HT1080 (cell line): ENCODE measurements at places on chromosomes 16 and 17.

GRCh38 chr16:52379551-52379950 lies 167.4 kb downstream of the TOX3 start:
- DNase-seq = no peak

- no peak for DNase-seq
Measured at GRCh38 chr17:66830451-66830850, 4.5 kb upstream of the CACNG5 start.

DNA sequence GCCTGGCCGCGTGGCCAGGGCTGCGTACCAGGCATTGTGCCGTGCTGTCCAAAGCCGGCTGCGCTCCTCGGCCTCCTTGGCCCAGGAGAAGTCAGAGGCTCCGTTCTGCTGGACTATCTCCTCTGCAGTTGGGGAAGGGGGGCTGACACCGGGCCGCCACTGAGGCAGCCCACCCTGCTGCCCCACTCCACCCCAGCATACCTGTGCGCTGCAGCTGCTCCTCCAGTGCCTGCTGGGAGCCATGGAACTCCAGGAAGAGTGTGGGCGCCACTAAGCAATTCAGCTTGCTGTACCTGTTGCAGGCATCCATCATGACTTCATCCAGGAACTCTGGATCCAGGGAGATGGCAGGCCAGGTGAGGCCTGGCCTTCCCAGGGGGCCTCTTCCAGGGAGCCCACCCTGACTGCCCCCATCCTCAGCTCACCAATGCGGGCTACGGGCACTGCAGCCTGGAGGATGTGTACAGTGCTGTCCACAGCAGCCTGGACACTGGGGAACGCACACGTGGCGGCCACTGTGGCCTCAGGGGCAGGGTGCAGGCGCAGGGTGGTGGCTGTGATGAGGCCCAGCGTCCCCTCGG lies 2.9 kb downstream of the LDHD start:
- DNase-seq = no peak

GRCh38 chr17:78539781-78540180 lies 37.4 kb downstream of the DNAH17 start:
- DNase-seq = no peak

DNA sequence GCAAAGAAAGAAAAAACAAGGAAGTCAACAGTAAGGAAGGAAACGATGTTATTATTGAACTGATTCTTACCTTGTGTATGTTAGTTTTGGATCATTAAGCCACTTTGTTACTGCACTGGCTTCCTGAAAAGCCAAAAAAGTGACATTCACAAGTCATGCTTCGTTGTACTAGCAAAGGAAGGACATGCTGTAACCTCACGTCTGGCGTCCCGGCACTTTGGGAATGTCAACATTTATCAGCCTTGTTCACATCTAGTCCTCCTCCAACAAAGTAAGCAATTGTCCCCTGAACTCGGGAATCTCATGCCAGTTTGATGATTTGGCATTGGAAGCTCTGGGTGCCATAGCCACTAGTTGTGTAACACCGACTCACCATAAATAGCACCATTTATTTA lies 731 bp upstream of the MKS1 start:
- DNase-seq = peak; percentile 35

- DNase-seq = no peak
Measured at GRCh38 chr16:9176547-9177418, 85.3 kb downstream of the HAPSTR1 start.

DNA sequence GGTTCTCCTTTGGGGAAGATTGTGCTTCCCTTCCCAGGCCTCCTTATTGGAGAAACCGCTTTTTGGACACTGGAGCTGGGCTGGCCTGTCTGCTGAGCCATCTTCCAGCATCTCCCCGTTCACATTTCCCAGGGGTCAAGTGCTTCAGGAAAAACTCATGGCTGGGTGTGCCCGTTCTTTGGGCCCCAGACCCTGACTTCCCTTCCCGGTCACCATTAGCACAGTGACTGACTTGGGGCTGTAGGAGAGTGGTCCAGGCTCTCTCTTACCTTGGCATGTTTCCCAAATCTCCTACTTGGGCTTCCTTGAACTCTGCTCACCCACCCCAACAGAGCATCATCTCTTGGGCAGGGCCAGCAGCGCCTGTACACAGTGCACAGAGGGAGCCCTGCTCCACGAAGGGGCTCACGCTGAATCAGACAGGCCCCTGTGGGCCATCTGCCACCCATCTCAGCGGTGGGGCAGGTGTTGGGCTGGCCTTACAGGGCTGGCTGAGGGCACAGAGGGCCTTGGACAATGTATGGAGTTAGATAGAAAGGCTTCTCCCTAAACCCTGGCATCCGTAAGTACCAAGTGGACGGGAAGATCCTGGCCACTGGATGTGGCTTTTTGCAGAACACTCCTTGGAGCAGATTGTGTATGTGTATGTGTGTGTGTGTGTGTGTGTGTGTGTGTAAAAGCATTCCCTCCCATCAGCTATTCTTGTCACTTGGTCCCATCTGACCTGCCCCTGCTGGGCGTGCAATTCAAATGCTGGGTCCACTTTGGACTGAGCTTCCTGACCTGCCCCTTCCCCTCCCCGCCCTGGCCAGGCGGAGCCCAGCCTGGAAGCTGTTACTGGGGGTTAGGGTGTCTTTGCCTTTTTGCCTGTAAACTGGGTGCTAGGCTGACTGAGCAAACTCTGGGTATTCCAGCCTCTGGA lies 24.9 kb upstream of the CDC42EP4 start:
- DNase-seq = no peak

DNA sequence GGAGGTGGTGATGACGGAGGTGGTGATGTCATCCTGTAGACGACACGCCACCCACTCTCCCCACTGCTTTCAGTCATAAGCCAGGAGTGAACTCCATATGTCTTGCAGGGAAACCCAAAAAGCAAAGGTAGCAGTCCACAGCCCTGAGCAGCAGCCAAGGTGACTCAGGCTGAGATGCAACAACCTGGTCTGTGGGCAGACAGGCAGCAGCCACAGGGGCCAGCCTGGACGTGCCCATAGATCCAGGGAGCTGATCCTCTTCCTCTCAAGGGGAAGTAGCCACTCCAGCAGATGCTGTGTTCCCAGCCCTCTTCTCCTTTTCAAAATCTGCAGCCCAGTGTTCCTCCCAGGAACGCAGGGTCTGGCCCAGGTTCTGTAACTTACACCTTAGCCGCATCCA lies 17.3 kb upstream of the CIITA start:
- no peak for DNase-seq

GRCh38 chr16:24539850-24540601 lies 660 bp downstream of the RBBP6 start:
- peak; percentile 16 for DNase-seq

DNA sequence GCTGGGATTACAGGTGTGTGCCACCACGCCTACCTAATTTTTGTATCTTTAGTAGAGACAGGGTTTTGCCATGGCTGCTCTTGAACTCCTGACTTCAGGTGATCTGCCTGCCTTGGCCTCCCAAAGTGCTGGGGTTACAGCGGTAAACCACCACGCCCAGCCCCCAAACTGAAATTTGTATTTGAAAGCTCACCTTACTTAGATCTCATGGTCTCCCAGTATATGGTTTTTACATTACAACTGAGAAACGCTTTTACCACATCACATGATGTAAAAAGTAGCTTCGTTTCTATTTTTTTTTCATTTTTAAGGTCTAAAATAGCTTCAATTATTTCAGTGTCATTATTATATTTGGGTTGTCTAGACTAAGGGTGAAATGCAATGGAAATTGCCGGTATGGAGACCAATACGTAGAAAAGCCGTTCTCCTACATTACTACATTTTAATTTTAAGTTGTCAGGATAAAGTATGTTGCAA lies 93.3 kb downstream of the BCAS3 start:
- no peak for DNase-seq

- no peak for DNase-seq
Measured at GRCh38 chr17:49994085-49995054, 654 bp downstream of the DLX3 start.

GRCh38 chr16:12682432-12683165 lies 121.1 kb downstream of the CPPED1 start:
- no peak for DNase-seq

- peak; percentile 41 for DNase-seq
Measured at GRCh38 chr17:4833941-4834680, 971 bp downstream of the MINK1 start.

- peak; percentile 63 for DNase-seq
Measured at GRCh38 chr17:35865412-35866340, 3.0 kb downstream of the HEATR9 start.

DNA sequence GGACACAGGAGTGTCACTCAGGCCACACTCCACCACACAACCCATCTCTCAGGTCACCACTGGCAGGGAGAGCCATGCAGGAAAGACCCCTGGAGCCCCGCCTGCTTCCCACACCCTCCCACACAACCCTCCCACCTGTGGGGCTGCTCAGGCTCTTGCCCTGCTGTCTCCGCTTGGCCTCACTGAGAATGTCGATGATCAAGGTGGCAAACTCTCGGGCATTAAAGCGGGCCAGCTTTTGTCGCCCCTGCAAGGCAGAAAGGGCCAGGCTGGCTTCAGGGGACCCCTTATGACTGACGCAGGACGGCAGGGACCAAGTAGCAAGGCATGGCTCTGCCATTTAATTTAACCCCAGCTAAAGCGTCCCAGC lies 8.5 kb downstream of the TP53I13 start:
- no peak for DNase-seq

DNA sequence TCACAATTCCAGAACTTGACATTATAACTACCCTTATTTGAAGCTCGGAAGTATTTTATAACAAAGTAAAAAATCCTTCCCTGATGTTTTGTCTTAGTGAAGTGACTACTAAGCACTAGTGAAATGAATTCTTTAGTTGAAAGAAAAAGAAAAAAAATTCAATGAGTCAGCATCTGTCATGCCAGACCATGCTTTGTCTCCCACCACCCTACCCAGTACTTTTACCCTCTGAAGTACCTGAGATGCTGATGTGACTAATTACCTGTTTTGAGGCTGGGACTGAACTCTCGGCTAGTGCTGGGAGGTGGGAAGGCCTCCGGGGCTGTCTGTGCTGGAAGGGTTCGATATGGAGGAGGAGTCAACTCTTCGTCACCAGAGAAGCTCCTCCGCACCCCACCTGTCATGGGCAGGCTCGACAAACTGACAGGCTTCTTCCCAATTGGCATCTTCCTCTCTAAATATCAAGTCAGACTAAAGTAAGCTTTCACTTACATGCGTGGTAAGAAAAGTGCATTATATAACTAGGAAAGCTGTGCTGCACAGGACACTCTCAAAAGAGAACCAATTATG lies 19.6 kb downstream of the NME2 start:
- no peak for DNase-seq

DNA sequence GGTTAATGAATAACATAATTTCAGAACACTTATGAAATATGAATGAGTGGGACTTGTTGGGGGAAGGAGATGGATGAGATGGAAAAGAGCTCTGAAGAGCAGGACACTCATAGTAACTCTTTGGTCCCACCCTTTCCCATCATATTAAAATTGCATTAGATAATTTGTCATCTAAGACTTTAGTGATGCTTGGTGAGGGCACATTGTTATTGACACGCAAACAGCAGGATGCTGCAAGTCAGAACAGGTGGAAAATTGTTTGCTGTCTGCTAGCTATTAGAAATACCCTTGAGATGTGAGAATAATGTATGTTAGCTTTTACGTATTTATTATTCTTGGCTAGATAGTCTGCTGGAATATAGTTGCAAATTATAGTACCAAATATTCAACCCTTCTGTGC lies 75.7 kb downstream of the TANC2 start:
- DNase-seq = no peak

DNA sequence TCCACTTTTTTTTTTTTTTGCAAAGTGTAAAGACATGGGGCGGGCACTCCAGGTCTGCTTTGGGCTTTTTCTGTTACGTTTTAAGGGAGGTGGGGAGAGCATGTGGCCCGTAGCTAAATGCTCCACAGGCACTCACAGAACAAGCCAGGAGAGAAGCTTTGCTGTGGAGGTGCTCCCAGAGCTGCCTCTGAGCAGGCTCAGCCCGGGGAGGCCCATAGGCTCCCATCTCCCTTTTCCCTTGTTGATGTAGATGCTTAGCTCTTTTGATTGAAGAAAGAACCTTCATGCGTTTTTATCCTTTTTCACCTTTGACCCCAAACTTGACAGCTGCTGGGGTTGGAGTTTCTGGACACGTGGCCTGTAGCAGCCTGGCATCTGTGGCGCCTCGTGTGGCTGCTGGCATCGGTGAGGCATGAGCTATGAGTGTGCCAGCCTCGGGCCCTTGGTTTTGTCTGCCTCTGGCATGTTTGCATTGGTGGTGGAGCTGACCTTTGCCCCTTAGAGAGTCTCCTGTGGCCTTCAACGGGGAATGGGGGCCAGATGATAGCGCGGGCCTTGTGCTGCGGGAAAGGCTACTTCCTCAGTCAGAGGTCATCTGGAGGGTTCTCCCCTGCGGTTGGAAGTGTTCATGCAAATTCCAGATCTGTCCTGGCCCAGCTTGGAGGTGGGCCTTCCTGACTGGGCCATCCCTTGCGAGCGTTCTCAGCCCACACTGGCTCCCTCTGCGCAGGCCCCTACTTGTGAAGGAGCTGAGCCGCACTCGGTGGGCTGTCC lies 20.0 kb upstream of the IL17C start:
- DNase-seq = no peak

GRCh38 chr16:77965346-77965745 lies 57.0 kb upstream of the CLEC3A start:
- no peak for DNase-seq
